CD4-positive, alpha-beta T cell treated with Interleukin-17A for 4 hours (primary cell): ENCODE measurements at places on chromosomes 12 and 14.

DNA sequence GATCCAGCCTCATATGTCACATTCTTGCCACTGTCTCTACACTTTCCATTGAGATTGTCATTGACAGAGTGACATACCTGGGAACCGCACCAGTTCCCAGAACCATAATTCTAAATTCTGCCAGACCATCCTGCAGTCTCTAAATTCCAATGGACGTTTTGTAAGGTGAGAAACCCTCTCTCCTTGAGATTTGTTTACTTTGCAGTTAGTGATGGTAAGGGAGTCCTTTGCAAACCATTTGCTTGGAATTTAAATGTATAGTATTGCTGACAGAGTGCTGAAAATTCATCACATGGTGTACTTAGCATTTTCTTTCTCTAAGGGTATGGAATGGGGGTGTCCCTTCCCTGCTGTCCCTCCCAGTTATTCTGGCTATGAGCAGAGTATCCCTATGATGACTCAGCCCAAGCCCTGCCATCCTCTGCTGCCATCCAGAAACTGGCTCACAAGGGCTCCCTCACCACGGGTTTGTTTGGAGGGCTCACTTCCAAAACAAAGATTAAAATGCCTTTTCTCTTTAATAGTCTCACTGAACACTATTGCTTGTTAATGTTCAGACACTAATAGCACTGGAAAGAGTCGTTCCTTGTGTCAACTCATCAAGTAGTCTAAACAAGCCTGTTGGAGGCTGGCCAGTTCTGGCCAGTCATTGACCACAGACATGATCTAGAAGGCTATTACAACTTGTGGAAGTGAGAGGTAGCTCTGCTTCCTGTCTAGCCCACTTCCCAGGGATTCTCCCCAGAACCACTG, 129.0 kb upstream of the HMGA2 start:
- DNase-seq = no peak

DNA sequence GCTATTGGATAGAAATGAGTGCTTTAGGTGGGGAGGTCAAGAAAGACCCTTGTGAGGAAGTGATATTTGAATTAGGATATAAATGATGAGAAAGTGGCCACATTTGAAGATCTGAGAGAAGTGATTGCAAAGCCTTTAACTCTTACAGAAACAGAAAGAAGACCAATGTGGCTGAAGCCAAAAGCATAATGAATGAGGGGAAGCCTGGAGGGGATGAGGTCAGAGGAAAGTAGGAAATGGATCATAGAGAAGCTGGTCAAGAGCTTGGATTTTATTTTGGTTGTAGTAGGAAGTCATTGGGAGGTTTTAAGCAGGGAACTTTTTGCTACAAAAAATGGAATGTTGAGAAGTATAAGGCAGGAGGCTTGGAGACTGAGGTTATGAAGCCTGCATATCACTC, 3.5 kb upstream of the GYS2 start:
- no peak for DNase-seq

DNA sequence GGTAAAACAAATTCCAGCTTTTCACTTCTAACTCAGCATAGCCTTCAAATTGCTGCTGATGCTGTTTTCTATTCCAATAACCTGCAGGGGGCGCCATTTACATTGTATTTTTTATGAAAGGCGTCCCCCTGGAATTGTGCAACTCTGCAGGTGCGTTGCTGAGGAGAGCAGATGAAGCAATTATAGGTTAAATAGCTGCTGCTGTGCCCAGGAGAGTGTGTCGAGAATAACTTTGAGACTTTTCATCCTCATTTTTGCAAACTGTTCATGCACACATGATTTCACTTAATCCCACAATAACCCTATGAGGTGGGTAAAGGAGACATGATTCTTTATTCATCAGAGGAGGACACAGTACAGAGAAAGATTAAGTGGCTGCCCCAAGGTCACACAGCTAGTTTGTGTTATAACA, 75.7 kb downstream of the MYRFL start:
- peak; percentile 69 for DNase-seq

DNA sequence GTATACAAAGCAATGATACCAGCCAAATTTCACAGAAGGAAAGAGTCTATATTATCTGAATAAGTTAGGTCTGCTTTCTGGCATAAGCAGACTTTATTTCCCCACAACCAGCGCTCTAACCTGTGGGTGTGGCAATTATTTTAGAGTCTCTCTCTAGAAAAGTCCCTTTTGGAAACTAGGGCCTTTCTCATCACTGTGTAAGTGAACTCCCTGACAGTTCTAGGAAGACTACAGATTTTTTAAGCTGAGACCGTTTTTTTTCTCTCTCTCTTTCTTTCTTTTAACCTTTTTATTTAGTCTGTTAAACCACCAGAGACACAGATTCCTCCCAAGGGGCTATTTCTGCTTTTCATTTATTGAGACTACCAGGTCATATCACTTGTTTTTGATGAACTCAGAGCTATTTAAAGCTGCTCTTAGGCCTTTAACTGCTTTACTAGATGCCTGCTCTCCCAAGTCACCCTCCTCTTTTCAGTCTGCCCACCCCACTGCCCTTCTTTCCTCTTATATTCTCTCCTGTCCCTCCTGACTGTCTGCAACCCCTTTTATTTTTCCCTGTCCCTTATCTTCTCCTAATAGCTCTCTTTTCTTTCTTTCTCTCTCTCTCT, 69.2 kb upstream of the ARHGAP5 start:
- DNase-seq = no peak

DNA sequence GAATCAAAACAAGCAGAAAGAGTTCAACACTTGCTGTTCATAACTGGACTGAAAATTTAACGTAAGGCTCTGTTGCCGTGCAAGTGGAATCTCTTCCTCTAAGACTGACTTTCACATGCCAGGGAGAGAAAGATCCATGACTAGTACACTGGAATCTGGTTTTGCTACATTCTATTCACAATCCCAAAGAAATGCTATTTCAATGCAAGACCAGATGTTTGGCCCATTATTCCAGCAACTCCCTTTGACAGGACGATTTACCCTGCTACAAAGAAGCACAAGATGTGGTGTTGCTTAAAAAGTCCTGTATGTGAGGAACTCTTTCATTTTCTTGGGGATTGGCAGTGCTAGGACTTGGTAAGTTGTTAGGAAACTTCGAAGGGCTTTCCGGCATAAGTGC, 17.4 kb downstream of the RFC5 start:
- DNase-seq = no peak

DNA sequence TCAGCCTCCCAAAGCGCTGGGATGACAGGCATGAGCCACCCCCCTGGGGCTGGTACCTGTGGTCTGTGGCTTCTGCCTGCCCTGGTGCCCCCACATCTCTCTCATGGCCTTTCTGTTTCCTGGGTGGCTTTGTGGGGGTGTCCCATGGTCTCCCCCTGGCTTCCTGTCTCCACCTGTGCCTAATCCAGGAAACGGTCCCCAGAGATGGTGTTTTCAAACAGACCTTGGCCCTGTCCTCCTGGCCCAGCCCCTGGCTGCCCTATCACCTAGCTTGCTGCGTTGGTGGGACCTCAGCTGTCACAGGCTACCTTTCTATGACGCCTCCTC, 18.1 kb downstream of the MEG3 start:
- no peak for DNase-seq

- DNase-seq = no peak
Measured at GRCh38 chr12:50580436-50580835, 75.7 kb downstream of the DIP2B start.

GRCh38 chr12:52323001-52323400, 1.8 kb upstream of the KRT83 start:
- DNase-seq = no peak

- no peak for DNase-seq
Measured at GRCh38 chr14:104936361-104937155, 11.9 kb downstream of the PLD4 start.

DNA sequence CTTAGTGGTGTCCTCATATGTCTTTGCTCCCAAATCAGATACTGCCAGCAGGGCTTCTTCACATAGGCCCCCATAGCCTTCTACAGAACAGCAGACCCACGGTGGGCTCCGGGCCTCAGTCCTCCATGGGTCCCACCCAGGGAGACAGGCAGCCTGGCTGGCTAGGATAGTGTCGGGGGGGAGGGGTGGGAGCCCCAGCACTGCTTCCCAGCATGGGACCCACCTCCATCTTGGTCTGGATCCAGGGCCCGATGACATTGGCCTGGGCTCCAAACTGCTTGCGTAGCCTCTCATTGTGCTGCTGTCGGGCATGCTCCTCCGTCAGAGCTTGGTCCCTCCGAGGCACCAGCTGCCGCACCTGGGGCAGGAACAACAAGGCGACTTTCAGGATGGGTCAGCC, 89.4 kb upstream of the ZFP36L1 start:
- no peak for DNase-seq

DNA sequence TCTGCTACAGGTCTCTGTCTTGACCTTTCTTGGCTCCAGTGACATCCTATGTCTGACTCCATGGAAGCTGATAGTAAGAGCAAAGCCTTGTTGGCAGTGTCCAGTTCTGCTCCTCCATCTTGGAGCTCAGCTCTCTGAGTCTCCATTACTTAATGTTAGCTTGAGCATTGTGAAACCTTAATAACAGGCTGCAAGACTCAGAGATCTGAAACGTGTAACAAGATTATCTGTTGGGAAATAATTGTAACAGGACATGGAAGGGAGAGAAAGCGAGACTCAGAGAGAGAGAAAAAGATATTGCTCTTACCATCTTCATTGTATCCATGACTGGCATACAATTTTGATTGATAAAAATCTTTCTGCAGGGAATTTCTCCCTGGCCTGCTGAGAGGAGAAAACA, 1365.7 kb downstream of the AACS start:
- no peak for DNase-seq

GRCh38 chr12:106122004-106122403, 16.8 kb downstream of the NUAK1 start:
- no peak for DNase-seq

DNA sequence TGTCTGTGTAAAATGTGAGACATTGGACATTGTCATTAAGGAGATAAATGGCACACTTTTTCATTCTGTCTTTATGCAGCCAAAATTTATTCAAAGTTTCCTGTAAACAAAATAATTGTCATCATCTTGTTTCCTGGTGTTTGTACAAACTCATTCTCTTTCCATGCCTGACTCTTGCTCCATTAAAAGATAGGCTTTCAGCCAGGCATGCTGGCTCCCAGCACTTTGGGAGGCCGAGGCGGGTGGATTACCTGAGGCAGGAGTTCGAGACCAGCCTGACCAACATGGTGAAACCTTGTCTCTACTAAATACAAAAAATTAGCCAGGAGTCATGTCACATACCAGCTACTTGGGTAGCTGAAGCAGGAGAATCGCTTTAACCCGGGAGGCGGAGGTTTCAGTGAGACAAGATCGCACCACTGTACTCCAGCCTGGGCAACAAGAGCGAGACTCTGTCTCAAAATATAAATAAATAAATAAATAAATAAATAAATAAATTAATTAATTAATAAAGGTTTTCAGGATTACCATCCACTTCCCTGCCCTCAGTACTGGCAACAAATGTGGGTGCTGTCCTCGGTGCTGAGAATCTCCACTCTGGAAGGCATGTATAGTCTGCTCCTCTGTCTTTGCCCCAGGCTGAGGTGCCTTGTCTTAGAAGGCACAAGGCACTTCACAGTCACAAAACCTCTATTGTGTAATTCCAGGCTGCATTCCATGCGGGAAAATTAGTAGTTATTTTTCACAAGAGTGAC, 83.2 kb downstream of the PAH start:
- DNase-seq = no peak

- no peak for DNase-seq
Measured at GRCh38 chr12:1360441-1361210, 233.8 kb downstream of the FBXL14 start.

- DNase-seq = no peak
Measured at GRCh38 chr14:71142375-71143038, 235.2 kb downstream of the PCNX1 start.

- DNase-seq = no peak
Measured at GRCh38 chr12:120539303-120539702, 5.1 kb downstream of the RNF10 start.

GRCh38 chr12:106234449-106234848, 13.4 kb downstream of the CKAP4 start:
- no peak for DNase-seq

DNA sequence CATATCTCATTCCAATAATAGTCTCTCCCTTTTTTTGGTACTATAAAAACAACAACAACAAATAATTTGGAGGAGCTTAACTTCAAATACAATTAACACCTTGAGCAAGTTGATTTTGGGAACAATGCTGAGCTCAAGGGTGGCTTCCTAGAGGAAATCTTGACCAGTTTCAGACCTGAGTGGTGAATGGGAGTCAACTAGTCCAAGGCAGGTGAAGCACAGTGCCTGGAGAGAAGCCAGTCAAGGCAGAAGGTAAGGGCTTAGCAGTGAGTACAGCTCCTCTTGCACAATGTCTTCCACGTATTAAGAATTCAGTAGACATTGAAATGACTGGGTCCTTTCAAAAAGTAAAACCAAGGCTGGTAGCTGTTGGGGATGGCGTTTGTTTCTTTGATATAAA, 444.8 kb downstream of the ATP23 start:
- no peak for DNase-seq

DNA sequence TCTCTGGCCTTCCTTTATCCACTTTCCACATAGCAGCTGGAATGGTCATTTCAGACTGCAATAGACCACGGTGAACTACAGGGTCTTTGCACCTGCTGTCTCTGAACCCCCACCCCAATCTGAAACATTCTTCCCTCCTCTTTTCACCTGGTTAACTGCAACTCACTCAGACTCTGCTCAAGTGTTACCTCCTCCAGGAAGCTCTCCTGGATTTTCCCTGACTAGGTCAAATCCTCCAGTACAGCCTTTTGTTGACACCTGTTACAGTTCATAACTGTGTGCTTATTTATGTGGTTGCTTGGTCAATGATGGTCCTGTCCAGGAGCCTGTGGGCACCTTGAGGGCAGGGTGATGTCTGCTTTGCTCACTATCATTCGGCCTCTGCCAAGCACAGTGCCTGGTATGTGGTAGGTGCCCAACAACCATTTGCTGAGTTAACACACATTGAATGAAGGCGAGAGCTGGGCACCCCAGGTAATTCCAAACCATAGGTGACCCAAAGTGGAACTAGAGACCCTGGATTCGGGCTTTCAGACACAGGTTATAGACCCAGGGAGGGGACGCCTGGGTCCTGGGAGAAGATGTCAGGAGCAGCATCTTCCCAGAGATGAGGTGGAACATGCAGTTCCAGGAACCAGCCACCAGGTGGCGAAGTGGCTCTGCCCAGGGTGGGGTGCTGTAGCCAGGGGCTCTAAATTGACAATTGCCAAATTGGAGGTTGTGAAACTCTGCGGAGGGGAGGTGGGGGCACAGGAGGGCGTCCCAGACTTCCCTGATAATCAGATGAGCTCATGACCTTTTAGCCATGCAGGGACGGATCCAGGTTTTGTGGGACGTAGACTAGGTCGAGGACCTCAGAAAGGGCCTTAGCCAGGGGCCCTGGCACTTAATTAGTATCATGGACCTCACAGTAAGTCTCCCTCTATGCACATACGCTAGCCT, 28.1 kb downstream of the TRPV4 start:
- peak; percentile 77 for DNase-seq

DNA sequence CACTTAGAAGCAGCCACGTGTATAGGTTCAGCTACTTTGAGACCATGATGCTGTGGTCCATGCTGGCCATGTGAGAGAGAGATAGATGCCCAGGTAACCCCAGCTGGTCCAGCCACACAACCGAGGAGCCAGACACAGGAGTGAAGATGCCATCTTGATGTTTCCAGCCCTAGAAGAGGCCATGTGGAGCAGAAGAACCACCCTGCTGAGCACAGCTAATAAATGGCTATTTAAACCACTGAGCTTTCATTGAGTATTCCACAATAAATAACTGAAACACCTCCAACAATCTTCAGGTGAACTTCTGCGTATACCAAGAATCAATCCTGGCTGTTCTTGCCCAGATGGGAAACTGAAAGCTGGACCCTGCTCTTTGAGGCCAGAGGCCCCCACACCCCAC, 84.0 kb upstream of the GSC start:
- DNase-seq = no peak

- no peak for DNase-seq
Measured at GRCh38 chr12:65313719-65314317, 35.3 kb downstream of the MSRB3 start.

GRCh38 chr14:63896278-63896720, 43.5 kb downstream of the SYNE2 start:
- DNase-seq = no peak
